NCI-H526 treated with DMSO at 0.1 percent for 48 hours (cell line): ENCODE measurements at places on chromosomes 5 and 9.

DNA sequence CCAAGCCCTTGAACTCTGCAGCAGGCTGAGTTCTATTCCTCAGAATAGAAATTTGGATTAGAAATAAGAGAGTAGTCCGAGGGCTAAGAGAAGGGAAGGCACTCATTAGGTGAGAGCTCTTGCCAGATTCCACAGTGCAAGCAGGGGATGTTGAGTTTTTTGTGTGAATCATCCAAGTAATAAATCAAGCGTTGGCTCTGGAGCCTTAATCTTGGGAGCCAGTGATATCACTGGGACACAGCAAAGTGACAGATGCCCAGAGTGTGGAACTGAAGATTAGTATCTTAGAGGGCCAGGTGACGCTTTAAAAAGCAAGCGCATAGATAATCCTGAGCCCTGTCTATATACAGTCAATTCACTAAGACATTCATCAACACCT, 60.3 kb downstream of the FOXD1 start:
- DNase-seq, result no peak

DNA sequence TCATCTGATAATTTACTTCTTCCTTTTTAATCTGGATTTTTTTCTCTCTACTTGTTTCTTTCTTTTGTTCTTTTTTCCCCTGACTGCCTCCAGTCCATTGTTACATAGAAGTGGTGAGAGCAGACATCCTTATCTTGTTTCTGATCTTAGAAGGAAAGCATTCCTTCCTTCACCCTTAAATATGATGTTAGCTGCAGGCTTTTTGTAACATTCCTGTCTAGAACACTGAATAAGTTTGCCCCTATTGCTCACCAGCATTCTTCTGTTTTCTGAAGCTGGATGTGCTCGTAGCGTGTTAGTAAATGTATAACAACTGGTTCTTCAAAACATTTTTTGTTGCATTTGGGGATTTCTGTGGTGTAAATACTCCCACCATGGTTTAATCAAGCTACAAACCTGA, 136.7 kb upstream of the NFIL3 start:
- no peak for DNase-seq

GRCh38 chr5:96006291-96006690, 44.6 kb upstream of the ELL2 start:
- DNase-seq, result no peak

DNA sequence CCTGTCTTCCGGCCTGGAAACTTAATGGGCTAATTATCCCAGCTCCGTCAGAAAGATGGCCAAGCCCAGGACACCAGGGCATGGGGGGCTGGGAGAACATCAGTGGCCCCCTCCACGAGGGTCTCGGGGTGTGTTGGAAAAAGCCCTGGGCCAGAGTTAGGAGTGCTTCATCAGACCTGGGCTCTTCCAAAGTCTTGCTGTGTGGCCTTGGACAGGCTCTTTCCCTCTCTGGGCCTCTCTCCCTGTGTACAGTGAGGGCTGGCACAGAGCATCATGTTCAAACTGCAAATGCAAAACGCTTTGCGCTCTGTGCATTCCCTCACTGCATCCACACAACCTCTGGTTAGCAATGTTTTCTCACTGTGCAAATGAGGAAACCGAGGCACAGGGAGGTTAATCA, 48.3 kb downstream of the ASS1 start:
- no peak for DNase-seq
